Endothelial cell of umbilical vein (primary cell): ENCODE measurements at places on chromosomes 5 and 9. TPM values are rescaled to one million over a fixed set of nuclear protein-coding genes. Genes with fewer than 3 reads are reported as not detected.

DNA sequence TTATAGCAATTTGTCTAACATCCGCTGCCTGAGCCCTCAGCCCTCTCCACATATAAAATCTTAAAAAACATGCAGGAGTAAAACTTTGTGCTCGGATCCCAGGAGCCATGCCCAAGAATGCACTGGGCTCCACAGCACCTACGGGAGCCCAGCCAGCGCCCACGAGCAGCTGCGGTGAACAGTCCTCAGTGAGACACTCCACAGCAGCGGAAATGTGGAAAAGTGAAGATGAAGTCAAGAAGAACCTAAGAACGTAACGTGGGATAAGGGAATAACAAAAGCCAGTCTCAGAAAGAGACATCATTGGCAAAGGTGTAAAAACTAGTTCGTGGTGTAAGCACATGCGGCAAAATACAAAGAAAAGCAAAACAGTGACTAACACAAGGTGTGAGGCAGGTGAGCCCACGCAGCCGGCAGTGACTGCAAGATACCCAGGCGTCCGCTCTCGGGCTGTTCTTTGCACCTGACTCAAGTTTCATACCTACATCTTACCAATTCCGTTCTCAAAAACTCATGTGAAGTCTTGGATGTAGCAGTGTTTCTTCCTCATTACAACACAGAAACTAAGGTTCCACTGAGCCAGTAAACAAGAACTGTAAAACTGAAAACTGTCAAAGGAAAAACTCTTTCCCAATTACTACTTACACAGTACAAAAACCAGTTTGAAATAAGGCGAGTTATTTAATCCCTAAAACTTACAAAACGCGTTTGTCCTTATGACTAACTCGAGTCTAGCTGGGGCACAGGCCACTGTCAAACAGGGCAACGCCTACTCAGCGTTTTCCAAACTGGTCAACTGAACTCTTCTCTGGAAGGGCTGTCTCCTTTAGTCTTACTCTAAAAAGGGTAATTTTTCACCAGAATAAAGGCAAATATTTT, 1.7 kb downstream of the CAMSAP1 start:
- DNase-seq = no peak
- H3K27ac ChIP-seq = peak overlapping the region; percentile 45
- H3K27me3 ChIP-seq = no peaks in the 10 kb centered on the region
- peak overlapping the region; percentile 84 for H3K4me3 ChIP-seq
- peaks cover 36% of the 10 kb centered on the region for H3K4me1 ChIP-seq

GRCh38 chr5:122413722-122414121, 101.7 kb downstream of the SNCAIP start:
- H3K4me1 ChIP-seq = no peaks in the 10 kb centered on the region
- no peaks in the 10 kb centered on the region for H3K36me3 ChIP-seq
- H3K27ac ChIP-seq = no peak overlapping the region
- no peak for DNase-seq
- no peaks in the 10 kb centered on the region for H3K27me3 ChIP-seq
- H3K4me3 ChIP-seq = no peak overlapping the region

DNA sequence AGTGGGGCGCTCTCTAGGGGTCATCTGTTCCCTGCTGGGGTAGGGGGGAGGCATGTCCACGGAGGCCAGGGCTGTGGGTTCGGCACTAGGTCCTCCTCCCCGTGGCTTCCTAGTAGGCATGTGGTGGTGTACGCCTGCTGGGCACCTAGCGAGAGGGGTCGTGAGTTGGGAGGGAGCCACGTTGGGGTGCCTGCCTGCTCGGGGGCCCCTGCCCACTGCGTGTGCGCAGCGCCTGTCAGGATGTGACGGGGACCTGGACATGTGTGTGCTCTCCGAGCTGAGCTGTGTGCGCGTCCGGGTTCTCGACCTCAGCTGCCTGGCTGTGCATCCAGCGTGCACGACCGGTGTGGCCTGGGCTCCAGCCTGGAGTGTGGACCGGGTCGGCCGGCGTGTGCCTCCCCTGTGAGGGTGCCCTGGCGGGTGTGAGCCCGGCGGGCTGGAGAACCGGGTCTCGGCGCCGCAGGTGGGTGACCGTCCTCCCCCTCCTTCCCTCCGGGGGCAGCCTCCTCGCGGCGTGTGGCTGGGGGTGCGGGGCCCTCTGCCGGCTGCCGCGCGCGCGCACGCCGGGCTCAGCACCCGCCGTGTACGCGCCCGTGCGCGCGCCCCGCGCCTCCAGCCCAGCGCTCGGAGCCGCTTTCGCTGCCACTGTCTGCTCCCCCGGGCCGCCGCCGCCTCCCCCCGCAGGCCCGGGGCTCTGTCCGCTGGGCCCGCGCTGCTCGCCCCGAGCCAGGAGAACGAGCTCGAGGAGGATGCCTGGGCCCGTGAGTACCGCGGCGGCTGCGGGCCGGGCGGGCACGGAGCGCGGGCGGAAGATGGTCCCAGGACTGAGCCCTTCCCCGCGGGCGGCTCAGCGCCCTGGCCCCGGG, at the start of gene PRR7:
TSS of gene PRR7 (plus strand) at position 615 of the 866 bp plus-strand sequence. CDS start 8,254 bp downstream, outside the sequence.
- peaks cover 14% of the 10 kb centered on the region for H3K4me1 ChIP-seq
- H3K4me3 ChIP-seq = peak within 1 kb of the TSS; percentile 11
- no peak within 1 kb of the TSS for H3K27ac ChIP-seq
- peak; percentile 56 for DNase-seq
- H3K36me3 ChIP-seq = no peaks in the 10 kb centered on the region

GRCh38 chr5:31273631-31274378, 80.3 kb downstream of the CDH6 start:
- DNase-seq = no peak
- no peak overlapping the region for H3K27ac ChIP-seq
- no peaks in the 10 kb centered on the region for H3K36me3 ChIP-seq
- no peak overlapping the region for H3K4me3 ChIP-seq
- H3K27me3 ChIP-seq = no peaks in the 10 kb centered on the region
- no peaks in the 10 kb centered on the region for H3K4me1 ChIP-seq

DNA sequence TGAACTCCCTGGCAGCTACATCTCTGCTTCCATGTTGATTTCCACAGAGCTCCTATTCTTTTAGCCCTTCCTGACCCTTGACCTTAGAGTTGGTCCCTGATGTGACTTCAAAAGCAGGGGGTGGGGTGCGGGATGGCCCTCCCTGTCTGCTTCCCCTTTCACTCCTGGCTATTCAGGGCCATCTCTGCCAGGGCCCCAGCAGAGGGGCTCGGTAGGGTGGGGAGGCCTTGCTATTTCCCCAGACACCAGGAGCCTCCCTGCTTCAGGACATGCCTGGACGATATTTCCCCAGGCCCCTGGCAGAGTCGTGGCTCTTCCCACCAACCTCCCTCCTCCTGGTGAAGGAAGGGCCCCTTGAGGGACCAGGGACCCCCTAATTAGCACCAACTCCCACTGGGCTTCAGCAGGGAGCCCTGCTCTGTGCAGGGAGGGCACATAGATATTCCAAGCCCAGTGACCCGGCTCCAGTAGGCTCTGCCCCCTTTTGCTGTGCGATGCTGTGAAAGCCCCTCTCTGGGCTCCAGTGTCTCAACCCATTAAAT, 17.3 kb downstream of the CORO2A start:
- H3K27ac ChIP-seq = no peak overlapping the region
- no peak overlapping the region for H3K4me3 ChIP-seq
- DNase-seq = no peak
- H3K4me1 ChIP-seq = no peaks in the 10 kb centered on the region
- no peaks in the 10 kb centered on the region for H3K27me3 ChIP-seq

DNA sequence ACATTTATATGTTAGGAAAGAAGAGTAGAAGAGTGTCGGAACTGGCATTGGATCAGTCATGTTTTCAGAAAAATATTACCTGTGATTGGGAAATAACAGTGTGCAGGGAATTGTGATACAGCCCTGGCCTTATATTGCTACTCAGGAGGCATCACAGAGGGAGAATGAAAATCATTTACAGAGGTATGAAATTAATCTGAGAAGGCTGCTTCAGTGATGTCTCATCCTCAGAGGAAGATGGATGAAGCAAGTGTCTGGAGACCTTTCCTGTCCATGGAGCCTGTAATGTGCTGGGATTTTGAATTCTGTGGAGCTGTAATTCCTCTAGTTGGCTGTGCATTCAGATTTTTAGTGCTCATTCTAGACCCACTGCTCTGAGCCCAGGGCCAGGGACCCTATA, 3.8 kb downstream of the ACTBL2 start:
- H3K36me3 ChIP-seq = no peaks in the 10 kb centered on the region
- no peaks in the 10 kb centered on the region for H3K27me3 ChIP-seq
- no peak for DNase-seq
- no peaks in the 10 kb centered on the region for H3K4me1 ChIP-seq

DNA sequence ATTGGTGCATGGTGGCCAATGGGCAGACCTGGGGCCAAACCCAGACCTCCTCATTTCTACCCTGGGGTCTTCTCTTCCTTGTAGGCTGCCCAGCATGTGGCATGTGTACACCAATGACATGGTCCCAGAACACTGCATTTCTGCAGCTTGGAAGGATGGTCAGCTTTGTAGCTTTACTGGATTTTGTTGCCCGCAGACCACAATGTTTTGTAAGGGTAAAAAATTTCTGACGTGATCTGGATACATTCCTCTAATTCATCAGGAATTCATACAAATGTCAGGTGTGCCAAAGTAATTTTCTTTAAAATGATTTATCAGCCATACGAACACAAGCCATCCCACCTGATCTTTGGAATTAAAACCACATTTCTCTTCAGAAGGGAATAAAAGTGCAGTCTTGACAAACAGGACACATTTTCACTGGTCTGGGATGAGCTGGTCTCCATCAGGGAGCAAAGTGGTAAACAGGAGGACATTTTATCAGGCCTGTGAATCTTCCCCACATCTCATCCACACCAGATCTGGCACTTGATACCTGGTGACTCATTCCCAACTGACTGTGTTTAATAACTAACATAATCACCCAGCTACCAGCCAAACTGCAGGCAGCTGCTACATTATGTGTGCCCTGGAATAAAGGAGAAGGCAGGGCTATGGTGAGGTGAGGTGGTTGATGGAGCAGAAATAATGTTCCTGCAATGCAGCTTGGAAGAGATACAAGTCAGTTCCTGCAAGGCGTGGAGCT, 103.9 kb downstream of the SPOCK1 start:
- no peaks in the 10 kb centered on the region for H3K4me1 ChIP-seq
- no peaks in the 10 kb centered on the region for H3K36me3 ChIP-seq
- no peaks in the 10 kb centered on the region for H3K27me3 ChIP-seq

DNA sequence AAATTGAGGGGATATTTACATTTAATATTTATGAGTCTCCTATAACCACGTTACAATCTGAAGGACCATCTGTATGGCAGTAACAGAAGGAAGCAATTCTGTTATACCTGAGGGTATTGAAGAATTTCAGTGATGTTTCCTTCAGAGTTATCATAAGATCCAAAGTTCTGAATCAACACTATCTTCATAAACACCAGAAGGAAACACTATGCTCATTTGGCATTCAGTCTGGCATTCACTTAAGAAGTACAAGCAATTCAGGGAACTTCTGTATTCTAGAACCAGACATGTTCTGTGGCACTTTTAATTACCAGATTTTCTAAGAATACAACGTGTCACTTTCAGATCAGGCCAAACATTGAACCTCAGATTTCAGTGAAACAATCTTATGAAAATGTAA, 9.6 kb downstream of the DAB2 start:
- no peak overlapping the region for H3K27ac ChIP-seq
- H3K36me3 ChIP-seq = peaks cover 6% of the 10 kb centered on the region
- no peak for DNase-seq
- H3K4me3 ChIP-seq = no peak overlapping the region
- H3K27me3 ChIP-seq = no peaks in the 10 kb centered on the region

DNA sequence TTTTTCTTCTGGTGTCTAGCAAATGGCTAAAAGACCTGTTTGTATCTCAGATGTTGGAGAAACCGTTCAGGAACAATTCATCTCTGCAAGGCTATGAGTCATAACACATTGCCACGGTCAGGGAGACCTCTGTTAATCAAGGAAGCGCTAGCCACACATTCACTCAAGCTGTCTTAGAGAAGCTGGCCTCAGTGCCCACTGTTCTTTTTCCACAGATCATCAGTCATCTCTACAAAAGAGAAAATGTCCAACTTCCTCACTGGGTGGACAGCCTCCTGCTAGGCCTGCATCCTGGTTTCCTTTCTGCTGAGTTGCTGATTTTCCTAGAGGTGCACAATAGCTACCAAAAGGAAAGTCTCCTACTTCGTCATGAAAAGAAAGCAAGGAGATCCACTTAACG, 360.5 kb downstream of the BNC2 start:
- H3K27ac ChIP-seq = peak overlapping the region; percentile 85
- no peaks in the 10 kb centered on the region for H3K36me3 ChIP-seq
- peak; percentile 86 for DNase-seq
- no peaks in the 10 kb centered on the region for H3K27me3 ChIP-seq
- H3K4me3 ChIP-seq = peak overlapping the region; percentile 57

- H3K4me3 ChIP-seq = no peak overlapping the region
- H3K36me3 ChIP-seq = no peaks in the 10 kb centered on the region
- no peaks in the 10 kb centered on the region for H3K27me3 ChIP-seq
- no peak for DNase-seq
- no peaks in the 10 kb centered on the region for H3K4me1 ChIP-seq
- no peak overlapping the region for H3K27ac ChIP-seq
Observed at GRCh38 chr5:94082405-94082804, 341.0 kb upstream of the POU5F2 start.

DNA sequence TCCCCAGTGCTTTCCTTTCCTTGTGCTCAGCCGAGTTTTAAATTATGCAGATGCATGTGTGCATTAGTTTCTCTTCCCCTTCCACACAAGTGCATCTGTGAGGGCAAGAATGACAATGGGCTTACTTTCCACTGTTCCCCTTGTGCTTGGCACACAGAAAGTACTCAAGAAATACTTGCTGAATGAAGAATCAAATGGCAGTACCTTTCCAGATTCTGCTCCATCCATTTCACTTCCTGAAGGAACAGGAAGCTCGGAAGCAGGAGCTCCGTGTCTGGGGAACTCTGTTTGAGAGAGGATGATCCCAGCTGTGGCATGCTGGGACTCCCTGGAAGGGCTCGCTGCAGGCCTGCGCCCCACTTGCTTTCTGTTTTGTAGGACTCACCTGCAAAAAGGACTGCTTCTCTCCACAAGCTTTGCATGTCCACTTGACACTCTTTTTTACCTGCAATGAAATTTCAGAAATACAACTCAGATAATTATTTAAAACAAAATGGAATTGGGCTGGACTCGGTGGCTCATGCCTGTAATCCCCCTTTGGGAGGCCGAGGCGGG, 5.5 kb downstream of the MRNIP start:
- no peak overlapping the region for H3K4me3 ChIP-seq
- no peak overlapping the region for H3K27ac ChIP-seq
- H3K27me3 ChIP-seq = no peaks in the 10 kb centered on the region
- H3K36me3 ChIP-seq = peaks cover 25% of the 10 kb centered on the region
- H3K4me1 ChIP-seq = no peaks in the 10 kb centered on the region
- DNase-seq = no peak

Gene DMGDH
- total RNA-seq = not detected in 2 replicates

Gene TRMT10B
- 5.2 and 7.0 TPM in 2 replicates for total RNA-seq

Gene PTGER4
- total RNA-seq = 22.5 and 23.6 TPM in 2 replicates

Gene MORN5
- not detected in 2 replicates for total RNA-seq

Gene SLC9A3
- total RNA-seq = 0.82 and 0.92 TPM in 2 replicates

Gene PLCXD3
- not detected in 2 replicates for total RNA-seq

Gene SPATA31D4
- not detected in 2 replicates for total RNA-seq

Gene ASS1
- 2.0 and 3.6 TPM in 2 replicates for total RNA-seq

Gene CYLC2
- not detected in 2 replicates for total RNA-seq

Gene UNC5A
- 0.22 and 0.51 TPM in 2 replicates for total RNA-seq

Gene CFAP157
- total RNA-seq = not detected in 2 replicates

Gene SPINK1
- not detected in 2 replicates for total RNA-seq

Gene ZNF879
- total RNA-seq = 2.7 and 3.7 TPM in 2 replicates

Gene CAMK4
- 5.4 and 8.2 TPM in 2 replicates for total RNA-seq
